ENCODE measurements at places on chromosomes 4 and X.

DNA sequence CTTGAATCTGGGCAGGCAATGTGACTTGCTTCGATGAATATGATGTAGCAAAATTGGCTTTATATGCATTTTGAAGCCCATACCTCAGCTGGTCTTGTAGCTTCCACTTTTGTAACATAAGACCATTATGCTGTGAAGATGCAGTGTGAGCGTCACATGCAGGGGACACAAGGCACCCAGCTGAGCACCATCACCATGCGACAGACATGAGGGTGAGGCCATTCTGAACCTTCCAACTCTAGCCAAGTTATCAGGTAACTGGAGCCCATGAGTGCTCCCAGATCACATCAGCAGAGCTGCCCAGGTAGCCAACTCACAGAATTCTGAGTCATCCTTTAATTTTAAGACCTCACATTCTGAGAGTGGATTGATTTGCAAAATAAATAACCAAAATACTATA is 705.9 kb downstream of the FSTL5 start:
- no peak for DNase-seq

- peak; percentile 35 for DNase-seq
These were observed 432.5 kb upstream of the FGF16 start for GRCh38 chrX:77014377-77015372.

DNA sequence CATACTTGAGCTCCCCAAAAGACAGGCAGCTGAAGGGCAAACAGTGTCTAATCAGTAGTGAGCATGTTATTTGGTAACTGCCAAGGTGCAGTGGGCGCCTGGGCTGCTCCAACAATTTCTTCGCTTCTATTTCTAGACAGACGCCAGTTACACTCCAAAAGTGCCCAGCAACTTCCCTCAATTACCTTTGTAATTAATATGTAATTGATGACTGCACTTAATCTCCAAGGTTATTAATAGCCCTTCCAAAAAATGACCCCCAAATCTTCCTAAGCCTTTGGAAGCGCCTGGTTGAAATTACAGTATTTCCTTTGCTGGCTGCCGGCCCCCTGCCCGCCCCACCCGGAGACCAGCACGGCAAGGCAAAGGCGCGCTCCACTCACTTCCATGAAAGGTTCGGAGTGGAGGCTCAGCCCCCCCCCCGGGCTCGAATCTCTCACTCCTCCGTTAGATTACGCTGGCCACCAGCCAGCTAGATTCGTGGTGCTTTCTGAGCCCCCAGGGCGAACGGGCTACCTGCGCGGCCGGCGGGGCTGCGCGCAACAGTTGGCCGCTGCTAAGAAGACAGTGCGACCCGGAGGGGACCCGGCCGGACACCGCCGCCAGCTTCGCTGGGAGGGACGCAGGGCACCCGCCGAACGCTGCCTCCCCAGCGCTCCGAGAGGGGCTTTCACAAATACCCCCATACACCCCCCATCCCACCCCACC is 1.9 kb downstream of the GPC4 start:
- no peak for DNase-seq

GRCh38 chr4:47478804-47479203 is 6.3 kb upstream of the ATP10D start:
- no peak for DNase-seq

GRCh38 chr4:87497159-87497558 is 32.0 kb downstream of the SPARCL1 start:
- no peak for DNase-seq

DNA sequence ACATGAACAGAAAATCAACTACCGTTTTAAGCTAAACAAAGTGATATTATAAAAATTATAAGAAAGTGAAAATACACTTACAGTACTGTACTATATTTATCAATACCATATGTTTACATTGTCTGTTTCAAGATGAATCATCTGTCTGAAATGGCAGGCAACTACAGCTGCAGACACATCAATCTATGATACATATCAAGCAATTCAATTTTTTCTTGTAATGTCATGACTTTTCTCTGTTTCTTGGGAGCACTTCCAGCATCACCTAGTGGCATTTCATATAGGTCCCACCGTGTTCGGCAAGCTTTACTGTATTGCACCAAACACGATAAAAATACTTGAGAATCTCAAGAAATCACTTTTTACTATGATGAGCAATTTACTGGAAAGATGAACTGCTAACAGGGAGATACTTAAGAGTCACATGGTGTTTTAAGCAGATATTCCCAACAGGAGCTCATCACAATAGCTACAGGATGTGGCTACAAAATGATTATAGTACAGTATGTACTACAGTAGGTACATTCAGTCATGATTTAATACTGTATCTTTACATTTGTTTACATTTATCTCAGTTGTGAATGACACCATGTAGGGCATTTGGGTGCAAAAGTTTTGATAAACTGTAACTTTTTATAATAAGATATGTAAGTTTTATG is 207.4 kb downstream of the ADAM29 start:
- no peak for DNase-seq

DNA sequence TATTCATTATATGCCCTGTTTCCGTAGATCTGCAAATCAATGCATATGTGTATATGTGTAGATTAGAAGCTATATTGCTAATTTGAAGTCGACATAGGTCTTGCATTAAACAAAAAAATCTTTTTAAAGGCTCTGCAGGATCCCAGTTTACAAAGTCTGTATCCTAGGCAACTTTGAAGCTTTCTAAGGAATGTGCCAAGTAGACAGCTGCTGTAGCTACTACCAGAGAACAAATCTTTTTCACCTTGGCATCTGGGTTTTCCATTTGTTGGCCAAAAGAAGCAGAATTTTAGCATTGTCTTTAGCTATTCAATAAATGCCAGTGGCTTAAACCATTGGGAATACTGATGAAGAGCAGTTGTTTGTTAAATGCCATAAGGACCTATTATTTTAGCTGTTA is 88.0 kb downstream of the NAA11 start:
- no peak for DNase-seq

DNA sequence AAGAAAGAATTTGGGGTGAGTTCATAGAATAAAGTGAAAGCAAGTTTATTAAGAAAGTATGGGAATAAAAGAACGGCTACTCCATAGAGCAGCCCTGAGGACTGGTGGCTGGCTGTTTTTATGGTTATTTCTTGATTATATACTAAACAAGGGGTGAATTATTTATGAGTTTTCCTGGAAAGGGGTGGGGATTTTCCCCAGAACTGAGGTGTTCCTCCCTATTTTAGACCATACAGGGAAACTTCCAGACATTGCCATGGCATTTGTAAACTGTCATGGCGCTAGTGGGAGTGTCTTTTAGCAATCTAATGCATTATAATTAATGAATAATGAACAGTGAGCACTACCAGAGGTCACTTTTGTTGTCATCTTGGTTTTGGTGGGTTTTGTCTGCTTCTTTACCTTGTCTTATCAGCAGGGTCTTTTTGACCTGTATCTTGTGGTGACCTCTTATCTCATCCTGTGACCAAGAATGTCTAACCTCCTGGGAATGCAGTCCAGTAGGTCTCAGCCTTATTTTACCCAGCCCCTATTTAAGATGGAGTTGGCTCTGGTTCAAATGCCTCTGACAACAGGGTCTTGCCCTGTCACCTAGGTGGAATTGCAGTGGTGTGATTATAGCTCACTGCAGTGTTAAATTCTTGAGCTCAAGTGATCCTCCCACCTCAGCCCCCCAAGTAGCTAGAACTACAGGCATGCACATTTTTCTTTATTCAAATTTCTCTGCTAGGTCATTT is 27.1 kb downstream of the RAPGEF2 start:
- DNase-seq: no peak

- no peak for DNase-seq
These were observed 27.3 kb upstream of the CHRNA9 start for GRCh38 chr4:40307627-40308497.

- peak; percentile 42 for DNase-seq
These were observed 207.8 kb downstream of the ANTXR2 start for GRCh38 chr4:79865201-79865597.

GRCh38 chr4:8229331-8229975 is 30.4 kb downstream of the SH3TC1 start:
- DNase-seq: no peak

DNA sequence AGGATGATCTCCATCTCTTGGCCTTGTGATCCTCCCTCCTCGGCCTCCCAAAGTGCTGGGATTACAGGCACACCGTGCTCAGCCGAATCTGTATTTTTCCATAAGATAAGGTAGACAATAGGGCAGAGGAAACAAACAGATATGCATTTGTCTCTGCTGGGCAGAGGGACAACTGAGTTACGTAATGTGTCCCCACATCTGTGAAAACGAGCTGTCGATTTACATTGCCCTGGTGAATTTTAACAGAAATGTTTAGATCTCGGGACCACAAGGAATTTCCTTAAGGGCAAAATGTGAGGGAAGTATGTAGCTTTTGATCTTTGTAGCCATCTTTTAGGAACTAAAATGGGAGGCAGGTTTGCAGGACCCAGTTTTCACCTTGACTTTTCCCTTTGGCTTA is 189.7 kb downstream of the TRIML1 start:
- DNase-seq: no peak

DNA sequence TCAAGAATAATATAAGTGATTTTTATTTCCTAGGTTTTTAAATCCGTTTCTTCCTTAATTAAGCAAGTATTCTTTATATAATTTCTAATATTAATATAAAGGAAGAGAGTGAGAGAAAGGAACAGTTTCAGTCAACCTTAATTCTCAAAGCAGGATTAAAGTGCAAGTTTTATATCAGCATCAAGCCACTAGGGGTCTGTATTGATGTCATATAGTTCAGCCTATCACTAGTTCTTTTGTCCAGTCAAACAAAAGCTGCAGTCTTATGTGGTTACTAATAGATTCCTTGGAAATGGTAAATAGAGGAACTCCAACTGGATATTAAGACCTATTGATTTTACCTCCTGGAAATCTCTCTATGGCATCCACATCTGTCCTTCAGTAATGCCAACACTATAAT is 82.0 kb downstream of the NAP1L3 start:
- no peak for DNase-seq

DNA sequence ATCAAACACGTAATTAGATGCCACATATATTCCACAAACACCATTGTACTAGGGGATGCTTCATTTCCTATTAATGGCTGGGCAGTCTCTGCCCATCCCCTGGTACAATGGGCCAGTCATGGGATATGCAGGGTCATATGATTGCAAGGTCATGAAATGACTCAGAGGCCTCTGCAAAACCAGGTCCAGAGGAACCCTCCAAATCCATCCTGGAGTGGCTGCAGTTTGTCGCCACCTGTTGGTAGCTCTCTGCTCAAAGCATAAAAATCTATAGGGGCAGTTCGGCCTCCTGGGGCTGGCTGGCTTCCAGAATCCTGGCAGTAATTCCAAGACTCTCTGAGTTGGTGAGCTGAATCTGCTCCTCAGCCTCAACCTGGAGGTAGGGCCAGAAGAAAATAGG is 22.9 kb upstream of the PUDP start:
- DNase-seq: no peak

DNA sequence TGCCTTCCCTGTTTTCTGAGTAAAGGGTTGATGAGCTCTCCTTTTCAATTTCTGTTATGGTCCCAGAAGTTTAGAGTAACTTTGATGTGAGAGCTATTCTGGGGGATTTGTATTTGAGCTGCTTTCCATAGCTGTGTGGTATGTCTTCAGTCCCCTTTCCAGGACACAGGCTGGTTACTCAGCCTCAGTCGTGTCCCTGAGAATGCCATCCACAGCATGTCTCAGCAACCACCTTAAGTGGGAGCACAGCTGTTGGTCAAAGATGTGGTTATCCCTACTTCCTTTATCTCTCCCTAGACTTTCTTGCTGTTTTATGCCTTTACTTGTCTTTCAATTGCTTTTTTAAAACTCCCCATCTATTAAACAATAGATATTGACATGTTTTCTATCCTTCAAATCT is 37.8 kb downstream of the RNF175 start:
- no peak for DNase-seq

GRCh38 chr4:79273915-79274314 is 51.9 kb downstream of the NAA11 start:
- DNase-seq: no peak

- no peak for DNase-seq
These were observed 259.6 kb downstream of the UNC5C start for GRCh38 chr4:95289028-95289634.

DNA sequence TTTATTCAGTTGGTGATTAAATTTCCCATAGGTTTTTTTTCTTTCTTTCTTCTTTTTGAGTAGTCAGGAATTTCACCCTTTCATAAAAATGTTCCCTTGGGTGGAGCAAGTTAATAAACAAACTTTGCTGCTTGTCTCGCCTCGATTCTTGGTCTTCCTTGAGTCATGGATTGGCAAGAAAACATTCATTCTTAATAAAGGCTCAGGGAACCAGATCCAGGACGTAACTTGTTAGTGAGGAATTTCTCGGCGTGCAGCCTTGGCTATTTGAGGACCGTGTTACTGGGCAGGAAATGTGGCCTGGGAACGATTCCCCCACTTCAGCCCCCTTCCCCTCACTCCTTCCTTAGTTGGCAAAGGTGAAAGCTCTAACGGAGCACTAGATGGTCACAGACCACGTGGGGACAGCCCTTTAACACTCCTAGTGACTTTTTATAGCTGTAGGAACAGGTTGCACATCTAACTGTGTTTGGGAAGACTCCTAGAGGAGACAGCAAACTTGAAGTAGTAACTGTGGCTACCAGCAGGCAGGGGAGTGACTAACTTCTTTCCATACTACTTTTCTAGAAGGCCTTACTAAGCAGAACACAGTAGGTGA is 106.8 kb downstream of the UCHL1 start:
- DNase-seq: no peak

- DNase-seq: no peak
These were observed 13.6 kb upstream of the TIMM8A start for GRCh38 chrX:101362116-101362515.

DNA sequence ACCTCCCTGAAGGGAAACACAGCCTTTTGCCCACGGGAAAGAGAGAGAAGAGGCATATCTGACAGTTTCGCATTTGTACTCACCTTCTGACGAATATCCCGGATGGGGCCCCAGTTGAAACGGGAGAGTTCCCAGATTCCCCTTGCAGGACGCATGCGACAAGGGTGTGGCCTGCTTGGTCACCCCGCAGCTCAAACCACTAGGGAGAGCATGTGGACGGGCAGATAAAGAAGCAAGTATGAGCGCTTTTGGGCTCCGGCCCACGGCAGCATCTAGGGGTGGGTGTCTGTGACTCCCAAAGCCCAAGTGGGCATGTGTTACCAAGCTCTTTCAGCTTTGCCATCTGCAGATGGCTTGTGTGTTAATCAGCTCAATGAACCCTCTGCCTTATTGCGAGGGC is 70.1 kb upstream of the MED14 start:
- DNase-seq: no peak

DNA sequence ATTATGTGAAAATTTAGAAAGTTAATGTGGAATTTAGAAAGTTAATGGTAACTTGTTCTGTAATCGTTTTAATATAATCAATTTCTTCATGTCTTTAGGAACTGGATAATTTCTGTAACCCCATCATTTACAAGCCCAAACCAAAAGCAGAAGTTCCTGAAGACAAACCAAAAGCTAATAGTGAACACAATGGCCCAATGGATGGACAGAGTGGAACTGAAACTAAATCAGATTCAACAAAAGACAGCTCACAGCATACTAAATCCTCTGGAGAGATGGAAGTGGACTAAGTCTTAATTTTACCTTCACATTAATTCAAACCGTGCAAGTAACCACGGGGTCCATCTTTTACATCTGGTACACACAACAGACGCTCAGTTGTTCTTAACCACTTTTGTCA is 48.1 kb upstream of the PLK4 start:
- DNase-seq: no peak

GRCh38 chrX:71909956-71910355 is 689 bp upstream of the NHSL2 start:
- DNase-seq: no peak

- DNase-seq: no peak
These were observed 58.8 kb downstream of the C4orf50 start for GRCh38 chr4:5959211-5959982.

Data from SK-N-MC (cell line).